Posterior vena cava (tissue), 2 donors: ENCODE measurements at places on chromosomes 6 and 20. TPM values are rescaled to one million over a fixed set of nuclear protein-coding genes. Genes with fewer than 3 reads are reported as not detected.

Gene CLIC1
- 402 TPM for total RNA-seq

Gene MTFR2
- 0.71 TPM for total RNA-seq

Gene SLC2A10
- 14.2 TPM for total RNA-seq

Gene FAM209B
- total RNA-seq, result 0.65 TPM

Gene TCF15
- total RNA-seq, result 2.5 TPM

Gene RCAN2
- 69.6 TPM for total RNA-seq

Gene LY6G6D
- not detected for total RNA-seq

Gene EDN3
- not detected for total RNA-seq

Gene ESR1
- total RNA-seq, result 9.4 TPM

Gene IL20RA
- 0.19 TPM for total RNA-seq

Gene MDFI
- total RNA-seq, result 5.4 TPM

Gene CCDC28A
- 6.8 TPM for total RNA-seq

Gene TBC1D32
- total RNA-seq, result 5.0 TPM

Gene GHRH
- not detected for total RNA-seq

Gene CST2
- total RNA-seq, result not detected

Gene PRL
- not detected for total RNA-seq

Gene TMEM239
- total RNA-seq, result not detected

Gene SPATS1
- not detected for total RNA-seq

Gene GOPC
- 20.5 TPM for total RNA-seq

Gene C6orf118
- not detected for total RNA-seq

Gene KCNK15
- 4.5 TPM for total RNA-seq

Gene NDUFAF4
- 32.2 TPM for total RNA-seq

Gene DDAH2
- 88.3 TPM for total RNA-seq

Gene SLCO4A1
- total RNA-seq, result 15.2 TPM

Gene KIAA1755
- total RNA-seq, result 12.9 TPM

Gene MICB
- 4.1 TPM for total RNA-seq

Gene NOX3
- not detected for total RNA-seq
